ENCODE measurements at places on chromosomes 1 and 21.

GRCh38 chr1:234405676-234406075, 32.4 kb downstream of the COA6 start:
- no peak for DNase-seq

DNA sequence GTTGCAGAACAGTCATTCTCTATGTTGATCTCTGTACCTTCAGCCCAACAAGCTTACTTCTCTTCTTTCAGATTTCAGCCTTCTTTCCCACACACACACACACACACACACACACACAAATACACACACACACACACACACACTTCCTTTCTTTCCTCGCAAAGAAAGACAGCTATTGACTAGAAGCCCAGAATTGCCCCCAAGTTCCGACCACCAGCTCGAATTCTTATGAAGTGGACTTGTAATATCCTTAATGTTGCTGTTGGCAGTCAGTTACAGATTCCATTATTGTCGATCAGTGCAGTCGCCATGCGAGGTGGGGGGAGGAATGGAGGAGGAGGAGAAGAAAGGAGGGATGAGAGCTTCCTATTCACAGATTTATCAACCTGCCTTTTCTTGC, 125.5 kb downstream of the CLEC20A start:
- no peak for DNase-seq

- DNase-seq, result no peak
Measured at GRCh38 chr1:199978408-199978940, 49.0 kb upstream of the NR5A2 start.

- no peak for DNase-seq
Measured at GRCh38 chr1:241822846-241823245, 25.2 kb upstream of the EXO1 start.

GRCh38 chr1:240925273-240925672, 313.3 kb upstream of the GREM2 start:
- no peak for DNase-seq

GRCh38 chr1:184641894-184642293, 112.8 kb downstream of the EDEM3 start:
- no peak for DNase-seq

DNA sequence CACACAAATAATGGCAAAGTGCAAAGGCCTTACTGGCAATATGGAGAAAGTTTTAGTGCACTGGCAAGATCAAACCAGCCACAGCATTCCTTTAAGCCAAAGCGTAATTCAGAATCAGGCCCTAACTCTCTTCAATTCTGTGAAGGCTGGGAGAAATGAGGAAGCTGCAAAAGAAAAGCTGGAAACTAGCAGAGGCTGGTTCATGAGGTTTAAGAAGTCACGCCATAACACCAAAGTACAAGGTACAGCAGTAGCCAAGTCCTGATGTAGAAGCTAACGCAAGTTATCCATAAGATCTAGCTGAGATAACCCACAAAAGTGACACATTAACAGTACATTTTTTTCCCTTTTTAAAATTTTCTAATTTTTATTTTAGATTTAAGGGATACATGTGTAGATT, 57.1 kb downstream of the SLC27A3 start:
- no peak for DNase-seq

- no peak for DNase-seq
Measured at GRCh38 chr1:10932088-10932487, 80.4 kb upstream of the TARDBP start.

DNA sequence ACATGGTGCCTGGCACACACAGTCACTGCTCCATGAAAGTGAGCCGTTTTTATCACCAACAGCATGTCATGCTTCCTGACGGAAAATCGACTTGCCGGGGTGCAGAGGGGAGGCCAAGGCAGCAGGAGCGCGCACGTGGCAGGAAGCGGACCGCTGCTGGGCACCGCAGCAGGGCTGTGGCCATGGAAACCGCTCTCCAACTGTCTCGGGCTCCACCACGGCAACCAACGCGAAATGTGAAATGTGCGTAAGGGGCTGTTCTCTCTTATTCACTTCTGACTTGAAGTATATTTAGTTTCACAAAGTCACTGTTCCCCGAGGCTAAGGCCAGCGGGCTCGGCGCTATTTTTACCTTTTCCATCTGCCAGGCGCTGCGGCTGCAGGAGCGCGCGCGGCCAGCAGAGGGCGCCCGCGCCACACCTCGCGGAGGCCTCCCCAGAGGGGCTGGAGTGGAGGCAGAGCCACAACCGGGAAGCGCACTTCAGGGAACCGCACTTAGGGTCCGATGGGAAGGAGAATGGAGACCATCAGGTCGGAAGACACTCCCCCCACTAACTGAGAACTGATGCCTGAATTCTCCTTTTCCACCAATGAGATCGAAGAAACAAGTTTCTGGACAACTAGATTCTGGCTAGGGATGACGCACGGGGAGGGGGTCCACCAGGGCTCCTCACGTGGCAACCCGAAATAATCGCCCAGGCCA, 19.7 kb downstream of the RCC2 start:
- DNase-seq, result peak; percentile 24

- DNase-seq, result no peak
Measured at GRCh38 chr1:53001128-53001527, 60.9 kb upstream of the PODN start.

- DNase-seq, result peak; percentile 89
Measured at GRCh38 chr1:10514490-10515235, 39.9 kb downstream of the PEX14 start.

GRCh38 chr1:5975133-5975880, 16.9 kb downstream of the NPHP4 start:
- peak; percentile 55 for DNase-seq

GRCh38 chr1:223052931-223053330, 90.1 kb downstream of the TLR5 start:
- no peak for DNase-seq

- no peak for DNase-seq
Measured at GRCh38 chr1:81873946-81874345, 73.2 kb downstream of the ADGRL2 start.

- DNase-seq, result no peak
Measured at GRCh38 chr1:188425687-188426086, 1596.9 kb downstream of the PLA2G4A start.

- DNase-seq, result no peak
Measured at GRCh38 chr1:82153752-82154151, 353.0 kb downstream of the ADGRL2 start.

Data from NCI-H1092 treated with DMSO at 0.1 percent for 48 hours (cell line).